ENCODE measurements at places on chromosomes 3 and 15.

DNA sequence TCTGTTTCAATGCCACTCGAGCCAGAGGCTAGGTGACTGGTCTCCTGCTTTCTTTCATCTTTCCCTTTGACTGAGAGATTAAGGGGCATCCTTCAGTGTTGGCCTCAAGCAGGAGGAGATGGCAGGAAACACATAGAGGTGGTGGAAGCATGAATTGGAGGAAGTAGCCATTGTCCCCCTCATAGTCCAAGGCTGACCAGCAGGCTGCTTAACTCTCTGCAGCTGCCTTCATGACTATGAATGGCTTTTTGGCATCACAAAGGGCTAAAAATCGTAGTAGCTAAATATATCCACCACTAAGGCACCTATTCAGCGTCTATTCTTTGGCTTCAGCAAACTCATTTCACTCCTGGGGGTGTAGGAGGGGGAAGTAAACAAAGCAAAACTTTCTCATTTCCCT lies 7.0 kb upstream of the FRMD4B start:
- DNase-seq, result no peak

DNA sequence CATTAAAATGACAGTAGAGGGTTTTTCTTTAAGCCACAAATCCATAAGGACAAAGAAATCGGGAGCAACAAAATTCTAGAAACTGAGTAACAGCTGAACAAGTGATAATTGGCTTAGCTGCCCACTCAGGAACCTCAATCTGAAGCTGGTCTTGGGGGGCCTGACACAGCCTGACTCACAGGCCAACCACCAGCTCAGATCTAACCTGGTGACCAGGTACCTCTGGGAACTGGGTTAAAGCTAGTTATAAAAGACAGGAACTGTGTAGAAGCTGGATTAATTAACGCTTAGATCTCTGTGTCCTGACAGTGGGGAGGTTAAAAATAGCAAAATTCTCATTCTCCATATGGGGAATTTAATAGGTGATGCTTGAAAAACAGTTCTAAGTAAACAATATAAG lies 161.9 kb downstream of the PLCL2 start:
- no peak for DNase-seq

- no peak for DNase-seq
Observed at GRCh38 chr3:126834596-126835471, 130.8 kb downstream of the CHCHD6 start.

- no peak for DNase-seq
Observed at GRCh38 chr3:134839990-134840389, 44.9 kb downstream of the EPHB1 start.

DNA sequence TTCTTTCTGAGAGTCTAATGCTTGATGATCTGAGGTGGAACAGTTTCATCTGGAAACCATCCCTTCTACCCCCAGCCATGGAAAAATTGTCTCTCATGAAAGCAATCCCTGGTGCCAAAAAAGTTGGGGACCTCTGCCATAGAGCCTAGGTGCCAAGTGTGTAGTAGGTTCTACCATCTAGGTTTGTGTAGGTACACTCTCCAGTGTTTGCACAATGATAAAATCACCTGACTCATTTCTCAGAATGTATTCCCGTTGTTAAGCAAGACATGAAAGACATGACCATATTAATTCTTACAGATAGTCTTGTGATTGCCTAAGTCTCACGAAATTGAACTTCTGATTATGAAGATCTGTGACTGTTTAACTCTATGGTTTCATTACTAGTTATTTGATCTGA lies 68.6 kb downstream of the KAT2B start:
- DNase-seq, result no peak

DNA sequence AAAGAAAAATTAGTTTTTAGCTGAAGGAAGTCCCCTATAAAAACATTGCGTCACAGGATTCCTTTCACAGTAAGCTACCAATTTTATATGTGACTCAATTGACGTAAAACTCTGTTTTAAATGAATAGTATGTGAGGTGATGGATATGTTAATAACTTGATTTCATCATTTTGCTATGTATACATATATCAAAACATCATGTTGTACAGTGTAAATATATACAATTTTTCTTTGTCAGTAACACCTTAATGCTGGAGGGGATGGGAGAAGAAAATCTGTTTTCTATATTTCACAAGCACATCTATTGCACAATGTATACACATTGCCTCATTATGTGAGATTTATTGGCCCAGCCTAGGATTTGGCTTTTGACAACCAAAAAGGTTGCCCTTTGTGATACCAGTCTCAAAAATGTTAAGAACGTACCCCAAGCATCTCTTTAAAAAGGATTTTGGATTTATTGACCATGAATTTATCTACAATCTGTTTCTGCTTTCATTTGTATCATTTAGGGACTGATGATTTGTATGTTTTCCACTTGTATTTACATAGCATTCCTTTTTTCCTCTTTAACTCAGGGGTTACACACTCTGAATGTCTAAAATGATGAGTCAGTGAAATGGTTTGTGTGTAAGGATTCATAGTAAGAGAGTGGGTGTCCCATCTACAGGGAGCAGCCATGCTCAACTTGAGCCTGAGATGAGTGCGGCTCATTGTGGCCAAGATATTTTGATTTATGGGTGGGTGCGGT lies 62.6 kb downstream of the CRTC3 start:
- no peak for DNase-seq

DNA sequence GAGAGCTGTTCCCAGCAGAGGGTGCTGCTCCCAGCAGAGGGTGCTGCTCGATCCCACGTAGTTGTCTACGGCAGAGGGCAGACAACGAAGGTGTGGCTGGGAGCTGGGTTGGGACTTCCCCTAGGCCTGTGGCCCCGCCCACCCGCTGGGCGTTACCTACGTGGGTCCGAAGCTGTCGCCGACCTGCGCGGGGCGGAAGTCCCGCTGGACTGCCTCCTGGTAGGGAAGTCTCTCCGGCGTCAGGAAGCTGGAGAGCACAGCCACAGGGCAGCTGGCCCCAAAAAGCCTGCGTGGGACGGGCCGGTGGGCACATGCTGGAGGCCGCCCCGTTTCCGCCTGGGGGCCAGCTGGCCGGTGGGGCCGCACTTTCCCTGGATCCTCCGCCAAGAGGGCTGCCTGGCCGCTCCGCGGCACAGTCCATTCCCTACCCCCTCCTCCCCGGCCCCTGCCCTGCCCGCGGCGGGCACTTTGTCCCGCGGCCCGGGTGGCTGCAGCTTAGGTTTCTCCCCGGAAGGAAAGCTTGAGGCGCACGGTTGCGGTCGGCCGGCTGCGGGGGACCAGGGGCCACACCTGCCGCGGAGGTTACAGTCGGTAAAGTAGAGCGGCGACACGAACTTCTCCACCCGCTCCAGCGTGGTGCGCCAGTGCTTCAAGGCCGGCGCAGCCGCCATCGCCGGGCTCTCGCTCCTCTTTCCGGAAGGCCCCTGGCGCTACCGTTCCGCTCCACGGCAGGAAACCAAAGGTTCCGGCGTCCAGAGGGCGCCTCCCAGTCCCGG lies at the start of gene MAN2C1:
MAN2C1 (minus strand) TSS at position 695 of the 776 bp plus-strand sequence; CDS start at position 671, 24 bp downstream.
- DNase-seq, result peak; percentile 96

DNA sequence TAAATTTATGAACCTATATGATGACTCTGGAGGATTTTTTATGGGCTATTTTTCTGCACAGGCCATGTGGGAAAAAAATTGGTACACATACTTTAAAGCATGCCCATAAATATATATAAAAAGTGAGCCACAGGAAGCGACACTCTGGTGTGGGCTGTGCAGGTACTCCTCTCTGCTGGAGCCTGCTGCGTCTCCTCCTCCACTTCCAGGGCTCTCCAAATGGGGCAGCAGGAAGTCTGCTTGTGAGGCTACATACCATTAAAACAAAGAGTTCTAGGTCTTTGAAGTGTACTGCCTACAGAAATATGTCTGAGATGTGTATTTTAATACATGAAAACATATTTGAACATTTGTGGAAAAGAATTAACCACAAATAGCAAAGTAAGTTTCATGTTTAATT lies 135.1 kb downstream of the CTNNB1 start:
- no peak for DNase-seq

- no peak for DNase-seq
Observed at GRCh38 chr3:115977866-115978265, 354.6 kb downstream of the GAP43 start.

DNA sequence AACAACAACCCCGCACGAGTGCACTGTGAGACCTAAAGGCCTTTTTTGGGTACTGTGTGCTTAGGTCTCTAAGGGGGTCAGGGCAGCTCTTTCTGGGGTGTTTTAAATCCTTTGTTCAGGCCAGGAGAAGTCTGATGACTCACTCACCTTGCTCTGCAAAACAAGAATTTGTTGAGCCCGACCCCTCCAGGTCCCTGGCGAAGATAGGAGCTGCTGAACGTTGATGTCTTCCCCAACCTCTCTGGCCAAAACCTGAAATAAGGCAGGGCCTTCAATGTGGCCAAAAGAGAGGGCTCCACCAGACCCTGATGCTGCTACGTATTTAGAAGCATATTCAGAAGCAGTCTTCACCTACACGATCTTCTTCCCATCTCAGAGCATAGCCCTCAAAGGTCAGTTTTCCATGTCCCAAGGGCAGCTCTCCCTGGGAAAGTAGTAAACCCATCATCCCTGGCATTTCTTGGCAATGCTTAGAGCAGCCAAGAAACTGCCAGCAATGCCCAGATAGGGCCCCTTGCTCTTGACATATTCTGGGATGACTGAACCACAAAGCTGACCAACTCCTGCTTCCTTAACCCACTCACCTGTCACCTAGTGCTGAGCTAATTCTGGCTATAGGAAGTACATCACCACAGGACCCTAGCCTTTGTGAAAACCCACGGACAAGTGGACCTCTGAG lies 27.1 kb downstream of the CCDC13 start:
- DNase-seq, result peak; percentile 23

DNA sequence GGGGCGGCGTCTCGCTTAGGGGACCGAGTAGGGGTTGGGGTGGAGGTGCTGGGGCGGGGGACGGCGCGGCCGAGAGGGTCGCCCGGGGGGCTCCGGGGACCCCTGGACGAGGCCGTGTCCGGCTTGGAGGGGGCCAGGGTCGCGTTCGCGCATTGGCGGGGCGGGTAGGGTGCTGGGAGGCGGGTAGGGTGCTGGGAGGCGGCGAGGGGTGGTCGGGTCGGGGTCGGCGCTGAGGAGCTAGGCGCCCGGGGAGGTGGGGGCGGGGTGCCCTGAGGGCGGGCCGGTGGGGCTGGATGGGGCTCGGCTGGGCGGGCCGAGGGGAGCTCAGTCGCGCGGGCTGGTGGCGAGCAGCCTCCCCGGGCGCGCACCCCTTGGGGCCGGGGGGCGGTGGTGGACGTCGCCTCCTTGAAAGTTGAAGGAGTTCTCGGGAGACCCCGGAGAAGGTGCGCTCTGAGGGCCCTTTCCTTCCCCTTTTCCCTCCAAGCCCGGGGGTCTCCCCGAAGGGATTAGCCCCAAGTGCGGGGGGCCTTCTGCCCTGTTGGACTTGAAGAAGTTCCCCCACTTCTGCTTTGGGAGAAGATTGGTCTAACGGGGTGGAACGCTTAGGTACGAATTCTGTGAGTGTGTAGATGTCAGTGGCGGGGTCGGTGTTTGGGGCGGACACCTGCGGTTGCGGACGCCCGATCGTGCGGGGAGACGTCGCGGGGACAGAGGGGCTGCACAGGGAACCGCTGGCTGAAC lies 543 bp downstream of the MEF2A start:
- peak; percentile 66 for DNase-seq

DNA sequence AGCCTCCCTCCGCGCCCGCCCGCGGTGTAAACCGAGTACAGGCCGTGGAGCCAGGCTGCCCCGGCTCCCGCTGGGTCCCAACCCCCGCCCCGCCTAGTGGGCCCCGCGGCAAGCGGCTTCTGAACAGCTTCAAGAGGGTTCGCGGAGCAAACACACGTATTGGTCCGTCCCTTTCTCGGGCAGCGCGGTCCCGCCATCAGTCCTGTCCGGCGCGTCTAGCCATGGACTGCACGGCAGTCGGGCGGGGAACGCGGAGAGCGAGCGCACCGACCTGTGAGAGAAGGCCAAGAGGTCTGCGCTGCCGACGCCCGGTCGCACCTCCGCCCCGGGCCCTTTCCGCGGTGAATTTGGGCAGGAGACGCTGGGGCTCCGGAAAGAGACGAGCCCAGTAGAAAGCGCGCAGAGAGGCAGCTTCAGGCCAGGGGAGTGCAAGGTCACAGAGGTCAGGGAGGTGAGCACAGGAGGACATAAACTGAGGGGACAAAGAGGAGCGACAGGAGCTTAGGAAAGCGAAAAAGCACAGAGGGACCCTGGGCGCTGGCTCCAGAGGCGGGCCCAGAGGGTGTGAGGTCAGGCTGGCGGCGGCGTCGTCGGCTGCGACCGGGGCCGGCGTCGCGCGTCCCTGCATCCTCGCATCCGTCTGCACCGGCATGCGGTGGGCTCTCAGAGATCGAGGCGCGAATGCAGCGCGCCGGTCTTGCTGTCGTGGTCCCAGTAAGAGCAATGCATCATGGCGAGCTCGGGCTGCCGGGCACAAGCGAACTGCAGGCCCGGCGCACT lies 1.8 kb downstream of the FOXL2 start:
- DNase-seq, result peak; percentile 70

GRCh38 chr3:128875556-128876120 lies 3.8 kb upstream of the ACAD9 start:
- DNase-seq, result peak; percentile 73

- DNase-seq, result no peak
Observed at GRCh38 chr3:70970171-70970570, 613.4 kb downstream of the FOXP1 start.

DNA sequence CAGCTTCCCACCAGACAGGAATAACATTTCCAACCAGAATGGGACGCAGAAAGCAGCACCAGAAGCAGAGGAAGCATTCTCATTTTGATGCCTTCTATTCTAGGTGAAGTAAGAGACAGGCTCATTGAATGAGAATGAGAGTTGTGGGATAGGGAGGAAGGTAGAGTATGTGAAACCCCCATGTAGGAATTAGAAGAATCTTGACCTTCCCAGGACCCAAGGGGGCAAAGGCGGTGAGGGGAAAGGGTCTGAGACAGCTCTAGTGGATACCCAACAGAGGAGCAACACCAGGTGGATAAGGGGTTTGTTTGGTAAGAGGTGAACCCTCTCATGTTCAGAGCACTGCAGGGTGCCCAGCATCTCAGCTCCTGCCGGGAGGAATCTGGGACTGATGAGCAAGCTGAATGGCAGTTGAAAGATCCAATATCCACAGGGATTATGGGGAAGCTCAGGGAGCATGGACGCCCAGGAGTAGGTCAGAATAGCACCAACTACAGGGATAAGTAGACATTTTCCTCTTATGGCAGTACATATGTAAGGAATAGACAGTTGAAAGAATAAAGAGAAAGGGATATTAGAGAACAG lies 77.0 kb downstream of the PLCL2 start:
- no peak for DNase-seq

GRCh38 chr3:25410703-25411102 lies 17.4 kb upstream of the RARB start:
- DNase-seq, result no peak

- DNase-seq, result no peak
Observed at GRCh38 chr3:192246847-192247559, 480.3 kb downstream of the FGF12 start.

- no peak for DNase-seq
Observed at GRCh38 chr15:70831094-70831911, 22.7 kb downstream of the LARP6 start.

GRCh38 chr3:125383744-125384143 lies 8.6 kb upstream of the ZNF148 start:
- DNase-seq, result no peak

GRCh38 chr15:81288040-81288439 lies 35.9 kb downstream of the STARD5 start:
- DNase-seq, result no peak

All from activated CD8-positive, alpha-beta memory T cell treated with anti-CD3 and anti-CD28 coated beads, Interleukin-2, amount 50 U/mL, for 48 hours (primary cell).